Renal pelvis (tissue), 12 donors: ENCODE measurements at places on chromosomes 6 and 20. TPM values are rescaled to one million over a fixed set of nuclear protein-coding genes. Genes with fewer than 3 reads are reported as not detected.

The HDGFL1 gene
- polyA plus RNA-seq: not detected

The PHACTR1 gene
- 12.5 TPM for polyA plus RNA-seq

The CCN2 gene
- polyA plus RNA-seq: 213 TPM

The GNRH2 gene
- polyA plus RNA-seq: 1.0 TPM

The MARCKS gene
- polyA plus RNA-seq: 251 TPM

The RWDD1 gene
- 59.0 TPM for polyA plus RNA-seq
